K562 (cell line): ENCODE measurements at places on chromosomes 5 and 9.
A peak's percentile ranks its signal among the peaks of the same experiment; 100 is the strongest.

GRCh38 chr9:134640506-134641172, 964 bp upstream of the COL5A1 start:
- no peak for DNase-seq

- DNase-seq, result no peak
These were observed 161.9 kb downstream of the ARSB start for GRCh38 chr5:78823196-78823595.

- DNase-seq, result no peak
These were observed 147.7 kb downstream of the BARX1 start for GRCh38 chr9:93807166-93808074.

DNA sequence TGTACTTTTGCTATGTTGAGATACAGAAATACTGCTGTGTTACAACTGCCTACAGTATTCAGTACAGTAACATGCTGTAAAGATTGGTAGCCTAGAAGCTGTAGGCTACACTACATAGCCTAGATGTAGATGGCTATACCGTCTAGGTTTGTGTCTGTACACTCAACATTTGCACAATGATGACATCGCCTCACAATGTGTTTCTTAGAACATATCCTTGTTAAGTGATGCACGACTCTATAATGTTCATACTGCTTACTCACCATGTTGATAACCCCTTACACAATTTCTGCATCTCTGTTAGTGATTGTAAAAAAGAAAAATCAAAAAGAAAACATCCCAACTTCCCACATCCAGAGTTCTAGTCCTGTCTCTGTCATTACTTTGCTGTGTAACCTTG, 450.0 kb downstream of the CCDC171 start:
- no peak for DNase-seq

- no peak for DNase-seq
These were observed 92.7 kb downstream of the AOPEP start for GRCh38 chr9:94819161-94819687.

DNA sequence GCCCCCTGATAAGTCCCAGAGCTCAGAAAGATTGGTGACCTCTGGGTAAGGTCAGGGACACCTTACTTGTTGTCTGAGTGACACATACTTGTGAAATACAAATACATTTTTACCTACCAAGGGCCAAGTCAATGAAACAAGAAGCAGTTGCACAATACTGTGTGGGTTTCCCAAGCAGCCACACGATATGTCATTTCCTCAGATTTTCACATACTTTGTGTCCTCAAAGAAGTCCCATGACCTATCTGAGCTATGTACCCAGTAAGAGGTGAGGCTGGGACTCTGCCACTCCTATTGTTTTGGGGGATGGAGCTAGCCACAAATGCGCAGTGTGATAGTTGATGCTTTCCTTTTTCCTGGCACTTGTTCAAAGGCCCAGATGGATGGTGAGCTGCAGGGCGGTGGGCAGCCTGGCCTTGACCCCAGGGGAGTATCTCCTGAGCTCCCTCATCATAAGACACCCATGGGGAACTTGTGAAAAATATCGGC, 4.8 kb upstream of the SLC25A51 start:
- DNase-seq, result no peak

DNA sequence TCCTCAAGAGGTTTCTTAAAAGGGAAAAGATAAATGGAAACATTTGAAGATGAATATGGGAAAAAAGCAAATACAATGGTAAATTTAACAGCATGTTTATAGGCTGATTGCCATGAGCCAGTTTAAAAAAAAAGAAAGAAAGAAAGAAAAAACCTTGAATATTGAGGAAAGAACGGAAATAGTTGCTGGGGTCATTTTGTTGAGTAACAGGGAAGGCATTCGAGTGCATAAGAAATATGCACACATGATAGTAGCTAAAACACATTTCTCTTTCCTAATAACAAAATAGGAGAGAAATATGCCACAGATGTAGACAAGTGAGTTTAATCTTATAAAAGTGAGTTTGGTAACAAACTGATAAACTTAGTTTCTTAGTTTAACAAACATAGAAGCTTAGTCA, 864.6 kb upstream of the ACO1 start:
- DNase-seq, result no peak

GRCh38 chr9:1460143-1460769, 410.1 kb downstream of the DMRT2 start:
- DNase-seq, result no peak

DNA sequence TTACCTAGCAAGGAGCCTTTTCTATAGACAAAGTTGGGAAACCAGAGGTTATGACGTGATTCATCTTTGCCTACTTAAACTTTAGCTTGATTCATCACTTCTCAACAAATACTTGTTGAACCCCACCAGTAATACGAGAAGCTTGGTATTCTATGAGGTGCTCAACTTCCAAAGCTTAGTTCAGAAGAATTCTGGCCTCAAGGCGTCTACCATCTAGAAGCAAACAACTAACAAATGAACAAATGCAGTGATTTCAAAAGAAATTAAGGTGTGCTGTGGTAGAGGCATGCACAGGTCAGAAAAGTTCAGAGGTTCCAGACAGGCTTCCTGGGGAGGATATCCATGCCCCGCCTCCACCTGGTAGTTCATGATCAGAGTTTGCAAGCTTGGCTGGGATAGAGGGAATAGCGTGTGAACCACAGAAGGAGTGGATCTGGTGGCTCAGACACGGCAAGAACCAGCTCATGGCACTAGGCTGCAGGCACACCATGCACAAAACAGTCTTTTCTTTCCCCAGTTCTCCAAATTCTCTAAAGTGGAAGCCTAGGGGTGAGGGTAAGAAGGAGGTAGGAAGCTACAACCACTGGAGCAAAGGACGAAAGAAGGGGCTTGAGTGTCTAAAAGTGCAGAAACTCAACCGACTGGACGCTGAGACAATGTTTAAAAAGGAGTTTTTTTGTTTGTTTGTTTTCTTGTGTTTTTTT, 473.0 kb downstream of the RAB3C start:
- DNase-seq, result no peak

- DNase-seq, result no peak
These were observed at the start of gene BTNL3 for GRCh38 chr5:180988592-180988991. TSS of gene BTNL3 (plus strand) at chr5:180988846. CDS start at chr5:180989029, 183 bp downstream.

GRCh38 chr9:135320331-135320730, 159.3 kb upstream of the PPP1R26 start:
- no peak for DNase-seq

GRCh38 chr5:169808118-169808581, 171.1 kb downstream of the DOCK2 start:
- no peak for DNase-seq

DNA sequence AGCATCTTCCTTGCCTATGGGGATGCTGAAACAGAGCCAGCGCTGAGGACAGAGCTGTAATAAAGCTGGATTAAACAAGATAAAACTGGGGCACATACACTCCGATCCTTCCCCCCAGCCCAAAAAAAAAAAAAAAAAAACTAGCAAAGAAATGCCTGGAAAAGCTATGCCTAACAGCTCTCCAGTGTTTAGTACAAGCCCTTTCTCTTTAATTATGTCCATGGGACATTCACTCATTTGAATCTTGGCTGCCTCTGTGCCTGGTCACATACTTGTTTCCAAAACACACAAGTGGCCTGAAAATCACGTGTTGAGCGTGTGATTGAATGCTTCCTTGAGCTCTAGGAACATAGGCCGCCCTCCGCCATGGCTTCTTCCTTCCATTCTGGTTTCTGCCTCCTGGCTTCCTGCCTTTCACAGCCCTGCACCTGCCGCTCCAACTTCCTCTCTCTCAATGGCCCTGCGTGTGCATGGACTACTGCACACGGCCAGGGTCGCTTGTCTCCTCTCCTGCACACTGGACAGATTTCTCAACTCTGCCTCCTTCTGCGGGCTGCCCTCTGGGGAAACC, 111.0 kb upstream of the RETREG1 start:
- DNase-seq, result no peak

DNA sequence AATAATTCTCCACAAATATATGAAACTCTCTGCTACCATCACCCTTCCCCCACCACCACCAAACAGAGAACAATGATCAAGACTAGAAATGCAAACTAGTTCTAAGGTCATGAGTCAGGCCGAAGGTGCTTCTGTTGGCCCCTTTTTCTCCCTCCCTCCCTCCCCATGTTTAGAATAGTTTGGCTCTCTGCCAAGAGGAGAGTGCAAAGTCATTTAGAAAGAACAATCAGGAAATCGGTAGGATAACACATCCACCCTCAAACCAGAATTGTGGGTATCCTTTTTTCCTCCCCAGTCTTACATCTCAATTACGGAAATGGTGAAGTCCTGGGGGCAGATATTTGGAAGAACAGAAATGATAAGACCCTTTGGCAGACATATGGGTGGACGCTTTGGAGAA, 170.1 kb downstream of the SLF1 start:
- peak; percentile 24 for DNase-seq
